ENCODE measurements at places on chromosomes 16 and 17.

DNA sequence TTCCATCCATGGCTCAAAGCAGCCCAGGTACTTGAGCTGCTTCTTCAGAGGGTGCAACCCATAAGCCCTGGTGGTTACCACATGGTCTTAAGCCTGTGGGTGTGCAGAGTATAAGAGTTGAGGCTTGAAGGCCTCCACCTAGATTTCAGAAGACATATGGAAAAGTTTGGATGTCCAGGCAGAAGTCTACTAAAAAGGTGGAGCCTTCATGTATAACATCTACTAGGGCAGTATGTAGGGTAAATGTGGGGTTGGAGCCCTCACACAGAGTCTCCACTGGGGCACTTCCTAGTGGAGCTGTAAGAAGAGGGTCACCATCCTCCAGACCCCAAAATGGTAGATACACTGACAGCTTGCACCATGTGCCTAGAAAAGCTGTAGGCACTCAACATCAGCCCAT, 120.9 kb downstream of the HS3ST3A1 start:
- no peak for DNase-seq

DNA sequence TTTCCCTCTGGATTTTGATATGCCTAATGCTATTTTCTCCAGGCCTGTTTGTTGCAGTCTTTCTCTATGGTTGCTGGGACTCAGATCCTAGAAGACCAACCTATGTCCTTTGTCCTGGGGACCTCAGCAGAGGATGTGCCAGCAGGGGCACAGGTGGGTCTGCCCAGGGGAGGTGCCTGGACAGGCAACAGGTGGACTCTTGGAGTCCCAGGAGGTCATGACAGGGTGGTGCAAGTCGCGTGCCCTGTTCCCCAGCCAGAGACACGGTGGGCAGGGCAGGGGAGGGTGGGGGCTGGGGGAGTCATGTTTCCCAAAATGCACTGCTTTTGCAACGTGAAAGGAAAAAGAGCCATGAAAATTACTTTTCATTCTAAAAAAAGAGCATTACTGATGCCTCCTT, 26.3 kb upstream of the PLLP start:
- no peak for DNase-seq

- no peak for DNase-seq
Measured at GRCh38 chr16:88355093-88355388, 27.7 kb upstream of the ZNF469 start.

- peak; percentile 31 for DNase-seq
Measured at GRCh38 chr16:8928467-8928957, 35.2 kb downstream of the USP7 start.

DNA sequence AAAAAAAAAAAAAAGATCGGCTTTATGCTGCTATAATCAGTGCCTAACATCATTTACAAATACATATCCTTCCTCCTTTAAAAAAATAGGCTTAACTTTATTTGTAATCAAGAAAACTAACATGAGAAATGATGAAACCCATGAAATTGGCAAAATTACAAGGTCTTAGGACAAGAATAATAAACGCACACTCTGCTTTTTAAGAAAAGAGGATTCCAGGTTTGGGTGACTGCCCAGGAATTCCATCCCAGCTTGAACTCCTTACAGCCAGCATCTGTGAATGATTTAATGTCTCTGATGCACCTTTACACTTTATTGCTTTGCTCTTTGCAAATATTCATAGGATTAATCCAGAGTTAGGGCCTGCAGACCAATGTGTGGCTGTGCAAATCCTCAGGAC, 196.0 kb downstream of the CBLN1 start:
- no peak for DNase-seq

DNA sequence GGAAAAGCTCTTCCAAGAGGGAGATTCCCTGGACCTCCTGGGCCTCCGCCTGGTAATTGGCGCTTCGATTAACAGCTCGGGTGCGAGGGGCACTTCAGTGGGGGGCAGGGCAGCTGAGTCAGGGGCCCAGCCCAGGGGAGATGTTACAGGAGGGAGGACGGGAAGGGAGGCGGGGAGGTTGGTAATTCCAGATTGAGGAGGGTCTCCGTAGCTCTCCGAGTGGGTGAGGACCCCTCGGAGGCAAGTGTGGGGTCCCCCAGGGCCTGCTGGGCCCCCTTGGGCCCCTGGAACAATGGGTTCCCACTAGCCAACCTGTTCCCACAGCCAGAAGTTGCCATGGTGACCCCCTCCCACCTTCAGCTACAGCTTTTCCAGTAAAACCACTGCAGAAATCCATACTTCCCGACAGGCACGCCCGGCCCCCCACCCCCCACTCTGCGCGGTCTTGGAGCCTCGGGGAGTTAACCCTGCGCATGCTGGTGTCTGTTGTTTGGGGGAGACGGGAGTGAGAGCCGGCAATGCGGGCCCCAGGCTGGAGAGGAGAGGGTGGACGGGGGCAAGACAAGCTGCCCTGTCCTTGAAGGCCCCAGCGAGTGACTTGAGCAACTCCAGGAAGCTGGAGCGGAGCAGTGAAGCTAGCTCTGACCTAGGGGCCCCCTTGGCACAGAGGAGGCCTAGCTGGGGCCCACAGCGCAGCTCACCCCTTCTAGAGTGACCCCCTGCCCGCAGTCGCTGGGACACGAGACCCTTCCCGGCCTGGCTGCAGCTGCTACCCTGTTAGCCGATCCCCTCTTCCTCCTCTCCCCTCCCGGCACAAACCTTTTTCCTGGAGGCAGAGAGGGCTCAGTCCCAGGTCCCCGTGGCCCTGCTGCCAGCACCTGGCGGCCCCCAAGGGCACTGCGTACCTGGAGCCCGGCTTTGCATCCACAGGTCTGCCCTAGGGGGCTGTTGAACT, 37.8 kb downstream of the TMEM235 start:
- DNase-seq: no peak

DNA sequence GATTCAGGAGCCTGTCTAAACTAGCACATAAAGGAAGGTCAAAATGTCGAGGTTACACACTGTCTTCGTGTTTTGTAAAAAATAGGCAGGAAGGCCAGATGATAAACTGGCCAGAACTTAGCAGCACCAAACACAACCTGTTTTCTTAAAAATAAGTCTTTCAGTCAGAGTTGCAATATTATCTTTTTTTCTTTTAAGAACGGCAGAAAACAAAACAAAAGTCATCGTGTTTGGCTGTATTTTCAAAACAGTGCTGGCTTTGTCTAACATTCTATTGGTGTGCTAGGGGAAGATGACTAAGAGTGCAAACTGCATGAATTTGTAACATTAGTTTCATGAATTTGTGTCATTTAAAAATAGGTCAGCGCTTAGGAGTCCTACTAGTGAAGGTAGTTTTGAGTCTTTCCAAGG, 5.3 kb downstream of the MAF start:
- no peak for DNase-seq

DNA sequence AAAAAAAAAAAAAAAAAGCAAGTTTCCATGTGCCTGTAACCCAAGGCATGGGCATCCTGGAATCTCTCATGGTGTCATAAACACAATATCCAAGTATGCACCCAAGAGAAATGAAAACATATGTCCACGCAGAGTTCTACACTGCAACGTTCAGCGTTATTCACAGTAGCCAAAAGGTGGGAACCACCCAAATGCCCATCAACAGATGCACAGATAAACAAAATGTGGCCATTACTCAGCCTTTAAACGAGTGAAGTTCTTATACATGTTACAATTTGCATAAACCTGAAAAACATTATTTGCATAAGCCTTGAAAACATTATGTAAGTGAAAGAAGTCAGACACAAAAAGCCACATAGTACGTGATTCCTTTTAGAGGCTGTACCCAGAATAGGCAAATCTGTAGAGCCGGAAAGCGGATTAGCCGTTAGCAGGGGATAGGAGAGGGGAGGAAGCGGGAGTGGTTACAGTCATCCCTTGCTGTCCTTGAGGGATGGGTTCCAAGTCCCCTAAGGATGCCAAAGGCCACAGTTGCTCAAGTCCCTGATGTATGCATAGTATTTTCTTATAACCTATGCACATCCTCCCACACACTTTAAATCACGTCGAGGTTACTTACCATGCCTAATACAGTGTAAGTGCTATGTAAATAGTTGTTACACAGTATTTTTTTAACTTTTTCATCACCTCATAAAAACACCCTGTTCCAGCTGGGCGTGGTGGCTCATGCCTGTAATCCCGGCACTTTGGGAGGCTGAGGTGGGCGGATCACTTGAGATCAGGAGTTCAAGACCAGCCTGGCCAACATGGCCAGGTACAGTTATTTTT, 47.3 kb upstream of the DNAH17 start:
- DNase-seq: no peak

- no peak for DNase-seq
Measured at GRCh38 chr17:53134548-53134947, 688.2 kb upstream of the KIF2B start.

DNA sequence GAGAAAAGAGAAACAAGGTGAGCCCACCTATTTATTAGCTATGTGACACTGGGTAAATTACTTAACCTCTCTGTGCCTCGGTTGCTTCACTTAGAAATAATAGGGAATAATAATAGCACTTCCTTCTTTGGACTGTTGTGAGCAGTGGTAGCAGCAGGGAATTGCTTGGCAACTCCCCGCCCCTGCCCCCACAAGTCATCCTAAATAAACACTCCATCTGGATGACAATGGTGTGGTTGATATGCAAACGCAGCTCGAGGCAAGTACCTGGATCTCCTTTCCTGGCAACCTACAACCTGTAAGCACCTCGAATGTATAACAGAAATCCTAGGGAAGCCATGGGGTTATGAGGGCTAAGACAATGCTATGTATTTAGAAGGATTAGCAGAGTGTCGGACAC, 9.1 kb downstream of the TEKT3 start:
- DNase-seq: no peak

Measured in stimulated activated CD4-positive, alpha-beta T cell treated with anti-CD3 and anti-CD28 coated beads, Interleukin-12 subunit alpha, Interleukin-12 subunit beta, amount 100 ng/mL, for 48 hours (primary cell).